ENCODE measurements at places on chromosomes 3 and 15.

DNA sequence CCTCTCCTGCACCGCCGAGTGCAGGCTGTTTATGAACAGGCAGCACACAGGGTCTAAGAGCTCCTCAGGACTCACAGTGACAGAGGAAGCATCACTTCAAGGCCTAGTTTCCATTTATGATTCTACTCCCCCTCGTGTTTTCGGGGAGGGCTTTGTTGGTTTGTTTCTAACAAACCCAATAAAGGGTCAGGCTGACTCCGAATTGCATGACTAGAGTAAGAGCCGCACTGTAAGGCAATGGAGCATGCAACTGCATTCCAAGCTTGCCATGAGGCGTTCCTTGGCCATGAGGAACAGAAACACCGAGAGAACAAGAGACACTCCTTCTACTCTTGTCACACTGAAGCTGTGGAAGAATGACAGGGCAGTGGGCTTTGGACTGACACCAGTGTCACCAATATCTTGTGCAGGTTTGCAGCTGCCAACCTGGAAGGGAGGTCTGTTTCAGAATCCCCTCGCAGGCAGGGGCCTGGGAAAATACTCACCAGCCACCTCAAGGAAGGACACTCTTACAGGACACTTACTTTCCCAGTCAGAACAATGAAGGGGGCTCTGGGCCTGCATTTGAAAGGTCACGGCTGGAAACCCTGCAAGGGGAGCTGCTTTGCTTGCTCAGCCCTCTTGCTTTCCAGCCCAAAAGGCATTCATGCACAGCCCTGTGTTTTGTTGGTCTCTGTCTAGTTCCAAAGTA lies 96.8 kb downstream of the ADAMTS17 start:
- DNase-seq: no peak

GRCh38 chr3:99242271-99242670 lies 340.8 kb upstream of the DCBLD2 start:
- no peak for DNase-seq

- no peak for DNase-seq
Measured at GRCh38 chr3:105006164-105006563, 360.5 kb upstream of the ALCAM start.

GRCh38 chr15:29698030-29698701 lies 124.1 kb downstream of the TJP1 start:
- no peak for DNase-seq

DNA sequence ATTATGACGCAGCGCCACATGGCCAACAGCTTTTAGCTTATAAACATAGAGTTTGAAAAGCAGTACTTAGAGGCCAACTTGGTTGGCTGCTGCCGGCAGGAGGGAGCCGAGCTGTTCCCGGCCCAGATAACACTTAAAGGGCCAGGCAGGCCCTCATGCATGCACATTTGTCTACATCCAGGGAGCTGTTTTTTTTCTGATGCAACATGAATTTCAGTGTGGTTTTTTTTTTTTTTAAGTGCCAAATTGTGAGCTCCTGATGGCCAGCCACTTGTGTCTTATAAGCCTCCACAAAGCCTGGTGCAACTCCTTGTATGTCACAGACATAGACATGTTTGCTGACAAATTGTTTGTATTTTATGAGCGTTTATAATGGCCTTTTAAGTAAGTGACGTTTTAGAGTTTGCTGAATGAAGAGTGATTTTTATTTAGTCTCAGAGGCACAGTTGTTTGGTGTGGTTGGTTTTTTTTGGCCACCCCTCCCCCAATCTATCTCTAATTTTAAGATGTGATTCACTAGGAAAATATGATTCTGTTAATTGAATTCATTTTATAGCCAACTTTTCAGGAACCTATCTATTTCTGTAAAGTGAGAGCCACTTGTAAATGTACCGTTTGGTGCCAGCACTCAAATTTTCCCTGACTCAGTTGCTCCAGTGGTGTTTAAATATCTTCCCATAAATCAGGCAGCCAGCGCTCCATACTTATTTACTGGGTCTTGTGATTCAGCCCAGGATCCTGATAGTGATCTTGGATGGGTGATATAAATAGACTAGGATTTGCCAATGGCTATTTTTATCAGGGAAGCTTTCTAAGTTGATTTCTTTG lies 134.3 kb downstream of the VGLL4 start:
- no peak for DNase-seq

- DNase-seq: no peak
Measured at GRCh38 chr3:112351036-112351435, 18.1 kb downstream of the CD200 start.

GRCh38 chr3:36956155-36956554 lies 11.3 kb upstream of the TRANK1 start:
- DNase-seq: no peak

- no peak for DNase-seq
Measured at GRCh38 chr3:149634573-149634972, 23.3 kb downstream of the WWTR1 start.
